ENCODE measurements at places on chromosomes 1 and 21. TPM values are rescaled to one million over a fixed set of nuclear protein-coding genes. Genes with fewer than 3 reads are reported as not detected.

TRIM17 gene
- 0.62 TPM for polyA plus RNA-seq

OLIG2 gene
- not detected for polyA plus RNA-seq

GPR137B gene
- 6.0 TPM for polyA plus RNA-seq

PTPN22 gene
- 0.03 TPM for polyA plus RNA-seq

ISG15 gene
- polyA plus RNA-seq: 672 TPM

TGFB2 gene
- polyA plus RNA-seq: 2.1 TPM

KIAA1614 gene
- polyA plus RNA-seq: 1.3 TPM

NPHS2 gene
- polyA plus RNA-seq: not detected

ANGPTL7 gene
- not detected for polyA plus RNA-seq

MX2 gene
- 10.1 TPM for polyA plus RNA-seq

STIL gene
- 6.7 TPM for polyA plus RNA-seq

AVPR1B gene
- not detected for polyA plus RNA-seq

CELF3 gene
- polyA plus RNA-seq: not detected

SPRR4 gene
- polyA plus RNA-seq: 0.14 TPM

PTCH2 gene
- 0.06 TPM for polyA plus RNA-seq

GBP2 gene
- 0.11 TPM for polyA plus RNA-seq

AADACL4 gene
- not detected for polyA plus RNA-seq

MIXL1 gene
- polyA plus RNA-seq: 0.07 TPM

CFAP141 gene
- polyA plus RNA-seq: not detected

HSD3B1 gene
- 0.08 TPM for polyA plus RNA-seq

TINAGL1 gene
- 177 TPM for polyA plus RNA-seq

TRIM63 gene
- not detected for polyA plus RNA-seq

ADAMTS1 gene
- polyA plus RNA-seq: 16.9 TPM

SLC22A15 gene
- polyA plus RNA-seq: 2.1 TPM

FAM167B gene
- polyA plus RNA-seq: 0.27 TPM

CD48 gene
- not detected for polyA plus RNA-seq

RGS16 gene
- polyA plus RNA-seq: 0.10 TPM

TRAPPC3 gene
- polyA plus RNA-seq: 153 TPM

ZMYM1 gene
- polyA plus RNA-seq: 3.9 TPM

SYNC gene
- polyA plus RNA-seq: 1.6 TPM

NVL gene
- polyA plus RNA-seq: 22.1 TPM

EPHA8 gene
- not detected for polyA plus RNA-seq
